Keratinocyte (primary cell): ENCODE measurements at places on chromosomes 5 and 9. TPM values are rescaled to one million over a fixed set of nuclear protein-coding genes. Genes with fewer than 3 reads are reported as not detected.

DNA sequence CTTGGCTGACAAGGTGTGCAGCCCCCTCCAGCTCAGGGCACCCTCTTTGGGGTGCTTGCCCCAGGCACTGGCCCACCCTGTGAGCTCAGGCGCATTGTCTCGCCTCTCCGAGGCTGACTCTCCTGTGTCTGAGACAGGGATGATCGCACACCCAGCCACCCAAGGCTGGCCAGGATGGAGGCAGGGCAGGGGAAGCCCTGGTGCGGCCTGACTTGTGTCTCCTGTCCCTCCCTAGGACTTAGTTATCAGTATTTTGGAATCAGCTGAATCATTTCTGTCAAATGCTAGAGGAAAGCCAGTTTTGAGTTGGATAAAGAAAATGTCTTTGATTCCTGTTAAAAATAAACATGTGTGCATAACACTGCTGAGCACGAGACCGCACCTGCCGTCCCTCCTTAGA, 2.5 kb upstream of the DBH start:
- DNase-seq: no peak

GRCh38 chr5:180179442-180180420, 29.3 kb downstream of the RASGEF1C start:
- no peak for DNase-seq

Gene SIL1
- 39.9 to 48.2 TPM (median 45.4 TPM) in 3 replicates for polyA plus RNA-seq

GRCh38 chr9:130490981-130491380, 46.2 kb downstream of the ASS1 start:
- no peak for DNase-seq

GRCh38 chr5:74672215-74672877, 12.7 kb upstream of the HEXB start:
- DNase-seq: no peak

DNA sequence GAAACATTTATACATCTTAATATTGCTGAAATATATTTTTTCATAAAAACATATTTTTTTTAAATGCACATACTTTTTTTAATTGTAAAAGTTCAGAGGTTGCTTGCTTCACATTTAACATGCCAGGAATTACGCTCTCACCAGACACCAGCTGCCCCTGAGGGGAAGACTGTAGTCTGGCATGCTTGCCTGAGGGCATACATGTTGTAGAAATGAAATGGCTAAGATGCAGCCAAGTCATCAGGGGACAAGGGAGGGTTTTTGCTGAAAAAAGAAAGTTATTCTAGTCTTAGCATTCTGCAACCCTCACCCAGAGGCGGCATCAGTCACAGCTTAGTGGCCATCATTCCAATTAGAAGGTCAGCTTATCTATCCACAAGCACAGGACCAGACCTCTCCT, 426.7 kb upstream of the FTMT start:
- DNase-seq: no peak

DNA sequence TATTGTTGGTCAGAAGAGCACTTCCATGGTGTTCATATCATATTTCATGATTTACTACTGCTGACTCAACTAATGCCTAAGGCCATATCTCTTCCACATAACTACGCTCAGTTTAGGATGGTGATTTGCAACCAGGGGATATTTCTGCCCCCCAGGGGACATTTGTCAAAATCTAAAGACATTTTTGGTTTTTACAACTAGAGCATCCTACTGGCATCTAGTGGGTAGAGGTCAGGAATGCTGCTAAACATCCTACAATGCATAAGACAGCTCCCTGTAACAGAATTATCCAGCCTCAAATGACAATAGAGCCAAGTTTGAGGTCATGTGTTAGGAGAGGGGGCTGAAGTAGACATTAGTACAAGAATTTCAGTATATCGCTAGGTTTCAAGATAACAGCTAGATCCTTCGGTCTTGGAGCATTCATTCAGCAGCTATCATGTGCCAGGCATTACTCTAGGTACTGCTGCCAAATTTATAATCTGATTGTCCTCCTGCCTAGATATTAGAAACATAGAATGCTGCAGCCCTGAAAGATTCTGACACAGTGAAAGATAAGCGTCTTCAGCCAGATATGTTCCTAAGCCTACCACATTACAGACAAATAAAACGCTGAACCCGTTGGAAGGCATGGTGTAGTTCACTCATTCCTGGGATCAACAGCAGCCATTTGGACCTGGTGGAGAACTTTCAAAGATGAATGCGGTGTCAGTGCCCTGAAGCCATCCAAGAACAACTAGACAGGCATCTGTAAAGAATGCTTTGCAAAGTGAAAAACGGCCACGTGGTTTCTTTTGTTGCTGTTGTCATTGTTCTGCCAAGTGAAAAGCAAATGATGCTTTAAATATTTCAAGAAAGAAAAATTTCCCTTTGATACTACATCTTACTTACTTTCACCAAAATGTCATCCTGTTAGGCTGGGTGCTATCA, 55.5 kb upstream of the FST start:
- DNase-seq: peak; percentile 35

- no peak for DNase-seq
Observed at GRCh38 chr9:112719241-112719691, 1.3 kb upstream of the INIP start.
